ENCODE measurements at places on chromosomes 16 and 17. TPM values are rescaled to one million over a fixed set of nuclear protein-coding genes. Genes with fewer than 3 reads are reported as not detected.

The LRRC75A gene
- total RNA-seq = 3.1 TPM

The KRT12 gene
- not detected for total RNA-seq

DNA sequence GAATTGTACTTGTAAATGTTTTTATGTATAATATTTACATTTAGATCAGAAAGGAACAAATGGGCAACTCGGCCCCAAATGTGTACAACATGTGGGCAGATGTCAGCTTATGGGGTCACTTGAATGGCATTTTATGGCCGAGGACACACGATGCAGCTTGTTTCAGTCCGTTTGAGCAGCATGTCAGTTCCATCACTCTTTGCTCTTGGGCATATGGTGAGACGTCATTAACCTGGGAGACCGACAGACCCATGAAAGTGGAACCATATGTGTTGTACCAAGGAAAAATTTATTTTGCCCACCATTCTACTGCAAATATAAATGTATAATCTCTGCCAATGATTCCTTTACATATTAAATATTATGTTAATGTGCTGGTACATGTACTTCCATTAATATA is 561.9 kb upstream of the SOX9 start:
- DNase-seq = no peak
- no peak overlapping the region for H3K4me3 ChIP-seq
- no peaks in the 10 kb centered on the region for H3K27me3 ChIP-seq

- peaks cover 17% of the 10 kb centered on the region for H3K4me1 ChIP-seq
- H3K4me3 ChIP-seq = no peak overlapping the region
- H3K27ac ChIP-seq = no peak overlapping the region
- no peaks in the 10 kb centered on the region for H3K36me3 ChIP-seq
These were observed 3.5 kb upstream of the ACSM3 start for GRCh38 chr16:20760346-20760745.

The BAHCC1 gene
- 0.29 TPM for total RNA-seq

The COPZ2 gene
- not detected for total RNA-seq

GRCh38 chr16:75997606-75998005 is 271.3 kb upstream of the CPHXL start:
- no peaks in the 10 kb centered on the region for H3K4me1 ChIP-seq
- no peak overlapping the region for H3K27ac ChIP-seq
- H3K4me3 ChIP-seq = no peak overlapping the region
- H3K27me3 ChIP-seq = no peaks in the 10 kb centered on the region
- no peak for DNase-seq

DNA sequence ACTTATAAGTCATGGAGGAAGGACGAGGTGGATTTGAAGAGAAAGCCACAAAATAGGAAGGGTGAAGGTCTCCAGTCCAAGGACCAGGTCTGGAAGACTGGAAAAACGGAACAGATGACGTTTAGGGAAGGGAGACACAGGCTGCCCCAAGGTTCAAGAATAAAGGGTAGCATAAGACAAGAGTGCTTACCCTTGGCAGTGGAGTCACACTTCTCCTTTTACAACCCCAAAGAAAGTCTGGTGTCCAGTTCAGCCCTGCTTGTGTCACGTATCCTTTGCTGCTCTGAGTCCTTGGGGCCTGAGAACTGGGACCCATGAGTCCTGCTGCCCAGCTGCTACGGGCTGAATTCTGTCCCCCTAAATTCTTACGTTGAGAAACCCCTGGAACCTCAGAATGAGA is 13.0 kb upstream of the GGA2 start:
- peaks cover 3% of the 10 kb centered on the region for H3K4me1 ChIP-seq
- H3K4me3 ChIP-seq = no peak overlapping the region
- no peak for DNase-seq
- no peak overlapping the region for H3K27ac ChIP-seq
- no peaks in the 10 kb centered on the region for H3K27me3 ChIP-seq
- peaks cover 2% of the 10 kb centered on the region for H3K36me3 ChIP-seq
